Progenitor cell of endocrine pancreas (in vitro differentiated cells): ENCODE measurements at places on chromosomes 7 and 10. TPM values are rescaled to one million over a fixed set of nuclear protein-coding genes. Genes with fewer than 3 reads are reported as not detected.

The OR2A7 gene
- 8.0 and 9.3 TPM in 2 replicates for total RNA-seq

The FLNC gene
- 6.9 and 11.7 TPM in 2 replicates for total RNA-seq

The FAM13C gene
- total RNA-seq = 5.9 and 6.4 TPM in 2 replicates

The SPDYE6 gene
- not detected in 2 replicates for total RNA-seq

The NPY4R2 gene
- total RNA-seq = not detected in 2 replicates

The CALY gene
- 2.3 and 2.5 TPM in 2 replicates for total RNA-seq

The SAMD9L gene
- total RNA-seq = not detected in 2 replicates

The TMEM168 gene
- 19.3 and 20.7 TPM in 2 replicates for total RNA-seq

The CREB5 gene
- total RNA-seq = 4.6 and 5.4 TPM in 2 replicates

The IFIT1B gene
- not detected in 2 replicates for total RNA-seq

The CYP26A1 gene
- total RNA-seq = 1.8 and 3.4 TPM in 2 replicates

The PKD2L1 gene
- 0.38 TPM in 1 of 2 replicates, not detected in the other for total RNA-seq

The ITPRIP gene
- 6.1 and 7.0 TPM in 2 replicates for total RNA-seq

The HYAL4 gene
- not detected in 2 replicates for total RNA-seq

The TMEM273 gene
- not detected in 2 replicates for total RNA-seq

The CC2D2B gene
- 0.77 and 0.82 TPM in 2 replicates for total RNA-seq

The MEPCE gene
- total RNA-seq = 34.6 and 35.4 TPM in 2 replicates

The STEAP4 gene
- total RNA-seq = not detected in 2 replicates
